ENCODE measurements at places on chromosomes 4 and X.

- no peak for DNase-seq
These were observed 1410.9 kb downstream of the PCDH18 start for GRCh38 chr4:136121426-136121825.

GRCh38 chr4:94676970-94677369, 80.8 kb upstream of the BMPR1B start:
- DNase-seq, result no peak

DNA sequence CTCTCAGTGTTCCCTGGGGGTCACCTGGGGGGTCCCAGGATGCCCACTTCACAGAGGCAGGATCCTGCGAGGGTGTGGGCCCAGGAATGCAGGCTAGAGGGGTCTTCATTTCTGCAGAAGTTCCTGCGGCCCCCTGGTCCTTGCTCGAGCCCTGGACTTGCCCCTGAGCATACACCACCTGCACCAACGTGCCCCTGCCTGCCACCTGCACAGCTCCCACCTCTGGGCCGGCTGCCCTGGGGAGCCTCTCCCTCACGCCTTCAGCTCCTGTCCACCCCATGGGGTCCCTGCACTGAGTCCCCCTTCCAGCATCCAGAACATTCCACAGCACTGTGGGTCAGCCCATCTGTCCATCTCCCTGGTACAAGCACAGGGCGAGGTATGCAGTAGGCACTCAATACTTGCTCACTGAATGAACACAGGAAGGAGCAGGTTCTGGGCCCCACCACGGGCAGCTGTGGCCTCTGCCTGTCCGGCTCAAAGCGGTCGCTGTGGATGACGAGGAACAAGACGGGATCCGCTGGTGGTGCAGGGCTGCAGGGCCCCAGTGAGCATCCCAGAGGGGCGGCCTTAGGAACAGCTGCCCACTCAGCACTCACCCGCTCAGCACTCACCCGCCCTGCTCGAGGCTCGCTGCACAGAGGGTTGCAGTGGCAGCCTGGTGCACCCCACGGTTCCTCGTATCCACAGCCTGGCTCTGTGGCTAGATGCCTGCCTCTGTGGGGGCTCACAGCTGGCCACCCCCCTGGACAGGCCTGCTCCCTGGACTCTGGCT, 70.5 kb upstream of the MXD4 start:
- DNase-seq, result no peak

DNA sequence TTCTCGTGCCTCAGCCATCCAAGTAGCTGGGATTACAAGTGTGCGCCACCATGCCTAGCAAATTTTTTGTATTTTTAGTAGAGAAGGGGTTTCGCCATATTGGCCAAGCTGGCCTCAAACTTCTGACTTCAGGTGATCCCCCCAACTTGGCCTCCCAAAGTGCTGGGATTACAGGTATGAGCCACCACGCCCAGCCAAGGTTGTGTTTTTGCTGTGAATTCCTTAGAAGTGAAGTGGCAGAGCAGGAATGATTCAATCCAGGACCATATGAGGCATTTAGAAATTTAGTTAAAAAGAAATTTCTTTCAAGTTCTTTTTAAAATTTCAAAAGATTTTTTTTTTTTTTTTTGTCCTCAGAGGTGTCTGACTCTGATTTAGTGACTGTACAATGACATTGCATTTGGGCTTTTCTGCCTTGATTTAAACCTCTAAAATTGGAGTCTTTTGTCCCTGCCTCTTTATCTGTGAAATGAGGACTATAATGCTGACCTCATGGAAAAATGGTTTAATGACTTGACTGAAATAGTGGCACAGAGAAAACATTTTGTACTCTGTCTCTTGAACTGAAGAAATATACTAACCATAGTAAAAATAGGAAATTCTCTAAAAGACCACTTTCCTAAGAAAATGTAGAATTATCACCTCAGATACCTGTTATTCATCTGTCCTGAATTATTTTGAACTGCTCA, 59.9 kb downstream of the CXCL13 start:
- no peak for DNase-seq

DNA sequence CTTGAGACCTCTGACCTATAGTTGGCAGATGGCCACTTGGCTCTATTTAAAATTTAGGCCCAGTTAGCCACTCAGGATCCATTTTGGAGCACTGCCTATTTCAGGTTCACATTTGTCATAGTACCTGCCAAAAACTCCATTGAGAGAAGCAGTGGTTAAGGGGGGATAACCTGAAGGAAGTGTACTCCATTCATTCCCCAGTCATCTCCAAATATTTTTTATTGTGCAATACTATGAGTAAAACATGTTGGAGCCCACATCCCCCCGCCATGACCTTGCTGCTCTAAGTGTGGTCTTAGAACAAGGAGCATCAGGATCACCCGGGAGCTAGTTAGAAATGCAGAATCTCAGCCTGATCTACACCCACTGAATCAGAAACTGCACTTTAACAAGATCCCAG, 21.1 kb downstream of the PLP1 start:
- no peak for DNase-seq

DNA sequence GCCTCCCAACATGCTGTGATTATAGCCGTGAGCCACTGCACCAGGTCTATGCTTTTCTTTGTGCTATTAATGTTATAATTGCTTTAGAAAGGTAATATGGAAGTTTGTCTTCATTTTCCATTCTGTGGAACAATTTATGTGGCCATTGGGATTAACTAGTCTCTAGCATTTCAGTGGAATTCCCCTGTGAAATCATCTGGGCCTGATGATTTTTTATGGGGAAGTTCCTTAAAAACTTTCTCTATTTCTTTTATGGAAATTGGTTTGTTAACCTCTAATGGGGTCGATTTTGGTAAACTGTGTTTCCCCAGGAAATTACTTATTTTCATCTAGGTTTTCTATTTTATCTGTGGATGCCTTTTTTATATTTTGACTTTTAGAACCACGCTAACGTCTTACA, 11.3 kb downstream of the TIMP1 start:
- no peak for DNase-seq

- no peak for DNase-seq
These were observed 40.6 kb downstream of the DOCK11 start for GRCh38 chrX:118536204-118536603.

GRCh38 chr4:125681240-125681639, 366.5 kb downstream of the FAT4 start:
- no peak for DNase-seq

DNA sequence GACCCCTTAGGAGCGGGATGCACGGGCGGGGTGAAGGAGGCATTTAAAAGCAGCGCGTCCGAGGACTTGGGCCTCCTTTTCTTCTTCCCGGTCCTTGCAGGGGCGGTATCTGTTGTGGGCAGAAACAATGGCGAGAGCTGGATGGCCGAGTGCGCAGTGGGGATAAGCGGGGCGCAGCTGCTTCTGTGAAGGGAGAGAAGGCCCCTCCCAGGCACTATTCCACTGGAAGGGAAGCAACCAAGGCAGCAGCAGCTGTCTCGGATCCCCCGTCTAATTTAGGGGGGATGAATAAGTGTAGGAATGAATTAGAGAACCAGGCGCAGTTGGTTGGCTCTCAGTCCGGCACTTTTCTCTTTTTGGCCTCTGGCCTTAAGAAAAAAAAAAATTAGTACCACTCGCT, 995 bp downstream of the SMARCA5 start:
- peak; percentile 67 for DNase-seq

DNA sequence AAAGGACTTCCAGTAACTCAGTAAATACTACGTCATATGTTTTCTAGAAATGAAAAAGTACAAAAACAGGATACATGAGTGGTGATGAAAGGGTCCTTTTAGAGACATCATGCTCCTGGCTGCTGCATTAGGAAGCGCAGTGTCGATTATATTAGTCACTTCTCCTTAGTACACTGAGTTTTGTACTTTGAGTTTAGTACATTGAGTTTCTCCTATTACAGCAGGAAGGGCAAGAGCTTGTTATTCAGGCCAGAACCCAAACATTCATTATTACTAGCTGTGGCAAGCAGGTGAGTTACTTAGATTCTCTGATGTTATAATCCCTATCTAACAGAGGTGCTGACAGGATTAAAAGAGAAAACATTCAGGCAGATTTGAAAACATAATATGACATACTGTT, 21.3 kb downstream of the RPGR start:
- DNase-seq, result no peak

- DNase-seq, result no peak
These were observed 27.7 kb downstream of the ENPP6 start for GRCh38 chr4:184189966-184190365.

GRCh38 chrX:69126642-69127041, 38.6 kb downstream of the PJA1 start:
- DNase-seq, result no peak

DNA sequence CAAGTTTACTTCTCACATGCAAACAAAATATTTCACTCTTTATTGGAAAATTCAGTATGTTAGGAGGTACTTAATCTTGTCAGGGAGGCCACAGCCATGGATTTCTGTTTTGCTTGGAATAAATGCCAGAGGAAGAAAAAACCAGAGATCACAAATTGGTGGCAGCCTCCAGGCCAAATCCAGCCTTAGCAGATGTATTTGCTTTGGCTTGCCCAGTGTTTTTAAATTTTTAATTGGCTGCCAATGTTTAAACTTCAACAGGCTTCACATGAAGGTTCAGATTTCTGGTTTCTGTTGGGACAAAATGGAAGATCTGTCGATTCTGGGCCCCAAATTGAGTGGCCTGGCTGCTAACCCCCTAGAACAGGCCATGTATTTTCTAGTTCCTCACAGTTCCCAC, 19.2 kb downstream of the YY2 start:
- DNase-seq, result no peak

GRCh38 chr4:174216799-174217272, 66.6 kb downstream of the FBXO8 start:
- no peak for DNase-seq

DNA sequence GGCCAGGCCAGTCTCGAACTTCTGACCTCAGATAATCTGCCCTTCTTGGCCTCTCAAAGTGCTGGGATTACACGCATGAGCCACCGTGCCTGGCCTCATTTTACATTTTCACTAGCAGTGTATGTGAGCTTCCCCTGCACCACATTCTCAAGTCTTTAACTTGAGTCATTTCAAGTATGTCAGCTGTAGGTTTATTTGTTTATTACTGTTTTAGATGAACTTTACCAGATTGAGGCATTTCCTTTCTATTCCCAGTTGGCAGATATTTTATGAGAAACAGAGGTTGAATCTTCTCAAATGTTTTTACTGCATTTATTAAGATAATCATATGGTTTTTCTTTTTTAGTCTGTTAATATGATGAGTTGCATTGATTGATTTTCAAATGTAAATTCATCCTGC, 114.6 kb upstream of the SH3RF1 start:
- no peak for DNase-seq

Data from stimulated activated effector memory CD8-positive, alpha-beta T cell treated with anti-CD3 and anti-CD28 coated beads, Interleukin-12 subunit alpha, Interleukin-12 subunit beta, amount 100 ng/mL, for 72 hours (primary cell).